ENCODE measurements at places on chromosomes 2 and 18.

DNA sequence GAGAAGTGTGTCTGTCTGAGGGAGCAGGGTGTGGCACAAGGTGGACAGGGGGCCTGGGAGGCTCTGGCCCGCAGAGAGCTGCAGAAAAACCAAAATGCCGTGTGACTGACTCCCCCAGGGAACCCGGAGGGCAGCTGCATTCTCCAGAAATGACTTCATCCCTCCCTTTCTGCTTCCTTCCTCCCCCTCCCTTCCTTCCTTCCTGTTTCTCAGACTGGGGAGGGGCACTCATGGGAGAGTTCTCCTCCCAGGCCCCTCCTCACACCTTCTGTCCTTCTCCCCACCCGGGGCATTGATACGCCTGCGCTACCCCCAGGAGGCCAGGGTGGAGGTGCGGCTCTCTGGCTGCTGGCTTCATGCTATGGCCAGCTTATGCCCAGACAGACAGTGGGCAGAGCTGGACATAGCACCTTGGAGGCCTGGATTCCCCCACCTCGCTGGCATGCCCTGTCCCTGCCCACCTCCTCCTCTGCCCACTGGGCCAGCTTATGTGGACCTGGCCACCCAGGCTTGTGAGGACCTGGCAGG, 8.2 kb upstream of the GPR17 start:
- no peak for DNase-seq

- peak; percentile 92 for DNase-seq
Measured at GRCh38 chr2:230319211-230319862, 7.7 kb upstream of the SP140L start.

GRCh38 chr2:30645745-30646119, 161.5 kb downstream of the CAPN13 start:
- no peak for DNase-seq

- no peak for DNase-seq
Measured at GRCh38 chr18:28855989-28856388, 679.1 kb upstream of the CDH2 start.

GRCh38 chr2:140286377-140286776, 1506.2 kb upstream of the NXPH2 start:
- no peak for DNase-seq

DNA sequence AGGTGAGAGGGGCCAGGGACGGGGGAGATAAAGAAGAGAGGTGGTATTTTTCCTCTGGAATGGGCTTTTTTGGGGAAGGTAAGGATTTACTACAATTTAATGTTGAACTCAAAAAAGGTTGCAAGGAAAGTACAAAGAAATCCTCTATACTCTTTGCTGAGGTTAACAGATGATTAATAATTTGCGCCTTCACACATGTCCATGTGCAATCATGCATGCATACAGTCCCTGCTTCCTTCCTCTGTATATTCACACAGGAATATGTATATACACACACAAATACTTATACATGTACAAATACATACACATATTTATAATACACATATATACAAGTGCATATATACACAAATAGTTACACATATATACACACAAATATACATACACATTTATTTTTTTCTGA, 193.4 kb downstream of the NBAS start:
- DNase-seq = no peak

GRCh38 chr2:94870440-94871225, 597 bp upstream of the TEKT4 start:
- DNase-seq = peak; percentile 46

GRCh38 chr2:69554568-69554967, 89.0 kb downstream of the AAK1 start:
- no peak for DNase-seq

DNA sequence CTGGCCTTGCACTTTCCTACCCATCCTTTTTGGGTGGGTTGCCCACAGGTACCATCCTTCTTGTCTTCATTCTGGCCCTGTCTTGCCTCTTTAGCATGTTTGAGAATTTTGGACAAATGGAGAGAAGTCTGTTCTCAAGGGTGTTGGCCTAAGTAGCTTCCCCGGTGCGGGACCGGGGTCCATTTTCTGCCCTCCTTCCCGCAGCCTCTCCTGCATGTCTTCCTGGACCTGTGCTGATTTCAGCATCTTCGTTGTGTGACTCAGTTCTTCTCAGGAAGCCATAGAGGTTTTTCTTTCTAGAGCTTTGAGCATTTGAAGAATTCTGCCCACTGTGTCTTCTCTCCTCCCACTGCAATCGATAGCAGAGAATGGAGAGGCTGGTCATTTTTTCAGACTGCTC, 172.7 kb downstream of the SH3RF3 start:
- no peak for DNase-seq

DNA sequence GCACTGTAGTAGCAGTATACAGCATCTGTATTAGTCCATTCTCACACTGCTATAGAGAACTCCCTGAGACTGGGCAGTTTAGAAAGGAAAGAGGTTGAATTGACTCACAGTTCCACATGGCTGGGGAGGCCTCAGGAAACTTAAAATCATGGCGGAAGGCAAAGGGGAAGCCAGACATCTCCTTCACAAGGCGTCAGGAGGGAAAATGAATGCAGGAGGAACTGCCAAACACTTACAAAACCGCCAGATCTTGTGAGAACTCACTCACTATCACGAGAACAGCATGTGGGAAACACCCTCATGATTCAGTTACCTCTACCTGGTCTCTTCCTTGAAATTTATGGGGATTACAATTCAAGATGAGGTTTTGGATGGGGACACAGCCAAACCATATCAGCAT, 25.4 kb downstream of the MAP4K4 start:
- DNase-seq = no peak

DNA sequence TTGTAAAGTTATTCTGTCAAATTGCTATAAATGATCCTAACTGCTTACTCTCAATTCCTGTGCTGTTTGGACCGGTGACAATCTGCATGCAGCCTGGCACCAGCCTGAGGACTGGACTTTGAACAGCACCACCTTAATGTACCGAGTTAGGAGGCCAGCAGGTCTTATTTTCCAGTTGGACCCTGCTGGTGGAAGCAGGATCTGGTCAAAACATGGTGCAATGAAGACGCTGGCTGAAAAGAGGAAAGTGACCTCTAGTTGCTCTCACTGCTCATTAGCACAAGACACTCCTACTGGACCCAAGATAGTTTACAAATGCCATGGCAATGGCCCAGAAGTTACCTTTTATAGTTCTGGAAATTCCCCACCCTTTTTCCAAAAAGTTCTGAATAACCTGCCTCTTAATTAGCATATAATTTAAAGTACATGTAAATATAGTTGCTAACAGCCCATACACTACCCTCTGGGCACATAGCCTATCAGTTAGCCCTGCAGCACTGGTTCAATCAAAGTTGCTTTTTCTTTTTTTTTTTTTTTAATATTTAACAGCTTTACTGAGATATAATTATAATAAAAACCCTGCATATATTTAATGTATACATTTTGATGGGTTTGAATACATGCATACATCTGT, 35.8 kb downstream of the RBKS start:
- DNase-seq = no peak

GRCh38 chr18:24878289-24878688, 417.9 kb downstream of the HRH4 start:
- no peak for DNase-seq

- no peak for DNase-seq
Measured at GRCh38 chr2:28523902-28524301, 28.0 kb downstream of the PLB1 start.

DNA sequence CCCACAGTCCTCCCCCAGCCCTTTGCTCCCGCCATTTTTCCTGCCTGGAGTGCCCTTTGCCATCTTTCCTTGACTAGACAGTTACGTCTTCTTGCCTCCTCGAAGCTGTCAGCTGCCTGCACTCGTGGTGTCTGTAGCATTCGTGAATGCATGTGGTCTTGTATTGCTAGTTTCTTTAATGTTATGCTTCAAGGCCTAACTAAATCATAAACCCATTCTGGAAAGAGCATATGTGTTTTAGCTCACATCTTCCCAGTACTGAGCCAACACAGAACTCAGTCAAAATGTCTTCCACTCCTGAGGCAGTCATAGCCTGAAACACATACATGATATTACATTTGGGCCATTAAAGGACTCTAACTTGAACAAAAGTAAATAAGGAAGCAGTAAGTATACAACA, 35.6 kb downstream of the SPC25 start:
- DNase-seq = no peak

- no peak for DNase-seq
Measured at GRCh38 chr2:237685408-237685807, 58.0 kb downstream of the LRRFIP1 start.

GRCh38 chr2:8581234-8581561, 100.7 kb upstream of the ID2 start:
- DNase-seq = no peak

- peak; percentile 73 for DNase-seq
Measured at GRCh38 chr2:96131152-96131812, 7.0 kb downstream of the ASTL start.

GRCh38 chr2:116510117-116510671, 1304.3 kb upstream of the DDX18 start:
- no peak for DNase-seq

DNA sequence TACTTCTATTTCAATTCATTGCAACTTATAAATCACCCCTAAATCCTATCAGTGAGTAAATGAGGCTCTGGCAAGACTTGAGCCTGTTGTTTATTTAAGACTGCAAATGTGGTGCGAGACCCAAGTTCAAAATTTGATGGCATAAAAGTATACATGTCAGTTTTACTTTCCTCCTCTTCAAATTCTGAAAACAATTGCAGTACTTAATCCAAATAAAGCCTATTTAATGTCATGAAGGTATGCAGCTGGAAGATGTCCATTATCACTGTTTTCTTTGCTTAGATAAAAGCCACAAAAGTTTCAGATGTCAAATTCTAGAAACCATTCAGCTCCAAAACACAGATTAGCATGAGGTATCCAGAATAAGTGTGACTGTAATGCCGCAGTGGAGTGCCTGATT, 3.3 kb downstream of the APCDD1 start:
- no peak for DNase-seq

DNA sequence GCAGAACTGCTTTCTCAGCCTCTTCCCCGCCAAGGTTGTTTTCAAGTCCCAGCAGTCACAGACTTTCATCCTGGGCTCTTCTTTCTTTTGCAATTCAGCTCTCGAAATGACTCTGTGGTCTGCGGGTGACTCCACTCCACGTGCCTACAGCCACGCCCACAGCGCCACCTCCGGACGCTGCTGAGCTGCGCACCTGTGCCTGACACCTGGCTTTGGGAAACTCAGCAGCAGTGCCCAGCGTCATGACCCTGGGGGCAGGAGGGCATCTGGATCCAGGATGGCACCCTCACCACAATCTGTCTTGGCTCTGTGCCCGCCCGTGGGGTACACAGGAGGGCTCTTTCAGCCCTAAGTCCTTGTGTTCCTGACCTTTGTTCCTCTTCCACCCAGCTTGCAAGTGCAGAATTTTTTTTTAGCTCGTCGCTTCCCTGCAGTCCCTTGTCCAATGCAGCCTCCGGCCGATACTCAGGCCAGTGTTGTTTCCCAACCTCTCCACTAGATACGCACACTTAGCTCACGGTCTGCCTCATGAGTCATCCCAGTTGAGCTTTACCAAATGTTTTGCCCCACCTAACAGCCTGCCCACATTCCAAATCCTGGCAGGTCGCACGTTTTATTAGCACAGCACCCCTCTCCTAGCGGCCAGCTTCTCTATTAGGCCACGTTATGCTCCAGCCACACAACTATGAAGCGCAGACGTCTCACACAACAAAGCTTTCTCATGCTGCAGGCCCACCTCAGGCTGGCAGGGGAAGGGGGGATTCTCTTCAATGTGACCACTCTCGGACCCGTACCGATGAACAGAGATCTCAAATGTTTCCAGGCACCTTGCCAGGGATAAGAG, 6.5 kb upstream of the CAPN10 start:
- DNase-seq = peak; percentile 64

DNA sequence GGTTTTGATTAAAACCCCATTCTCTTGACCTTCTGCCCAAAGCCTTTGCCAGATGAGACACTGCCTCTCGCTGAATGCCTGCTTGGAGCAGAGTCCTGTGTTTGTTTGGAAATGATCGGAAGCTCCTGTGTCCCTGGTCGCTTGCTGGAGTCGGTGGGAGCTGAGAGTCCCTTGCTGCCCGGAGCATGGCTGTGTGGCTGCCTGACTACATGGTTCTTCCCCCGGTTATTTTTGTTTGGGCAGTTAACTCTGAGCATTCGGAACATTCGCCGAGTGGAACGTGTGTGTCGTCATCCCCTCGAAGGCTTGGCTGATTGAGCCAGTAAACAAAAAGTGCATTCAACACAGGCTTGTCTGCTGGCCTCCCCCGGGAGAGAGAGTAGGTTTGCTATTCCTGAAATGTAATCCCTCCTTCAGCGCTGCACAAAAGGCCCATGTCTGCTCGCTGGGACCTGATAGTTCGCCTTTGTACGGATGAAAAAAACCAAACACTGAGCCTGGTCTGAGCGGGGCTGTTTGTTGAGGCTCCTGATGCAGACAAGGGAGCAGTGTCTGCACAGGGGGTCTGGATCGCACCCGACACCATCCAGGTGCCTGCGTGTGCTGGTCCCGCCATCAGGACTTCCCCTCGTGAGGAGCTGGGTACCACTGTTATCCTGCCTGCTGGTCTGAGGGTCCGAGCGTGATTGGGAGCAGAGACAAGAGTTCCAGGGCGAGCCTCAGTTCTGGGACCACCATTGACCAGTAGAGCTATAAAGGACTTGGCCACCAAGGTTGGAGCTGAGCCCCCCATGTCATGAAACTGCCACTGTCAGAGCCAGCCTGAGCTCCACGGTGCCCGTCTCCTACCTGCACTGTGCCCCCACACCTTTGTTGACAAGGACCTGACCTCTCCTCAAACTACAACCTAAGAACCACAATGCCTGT, 83.8 kb downstream of the AGAP1 start:
- DNase-seq = no peak

DNA sequence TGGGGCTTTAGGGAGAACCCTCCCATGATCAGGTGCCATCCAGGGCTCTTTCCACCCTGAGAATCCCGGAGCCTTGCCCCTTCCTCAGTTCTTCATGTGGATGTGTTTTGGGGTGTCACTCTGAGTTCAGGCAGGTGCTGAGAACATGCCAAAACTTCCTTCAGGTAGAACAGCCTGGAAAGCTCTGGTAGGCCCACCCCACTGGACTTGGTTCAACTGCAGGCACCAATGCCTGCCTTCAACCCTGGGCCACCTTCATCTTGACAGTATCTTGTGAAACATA, 85.8 kb downstream of the EPAS1 start:
- DNase-seq = no peak

- no peak for DNase-seq
Measured at GRCh38 chr2:223464071-223464470, 138.1 kb downstream of the SCG2 start.

- DNase-seq = no peak
Measured at GRCh38 chr2:68987021-68987503, 12.6 kb downstream of the GKN1 start.

DNA sequence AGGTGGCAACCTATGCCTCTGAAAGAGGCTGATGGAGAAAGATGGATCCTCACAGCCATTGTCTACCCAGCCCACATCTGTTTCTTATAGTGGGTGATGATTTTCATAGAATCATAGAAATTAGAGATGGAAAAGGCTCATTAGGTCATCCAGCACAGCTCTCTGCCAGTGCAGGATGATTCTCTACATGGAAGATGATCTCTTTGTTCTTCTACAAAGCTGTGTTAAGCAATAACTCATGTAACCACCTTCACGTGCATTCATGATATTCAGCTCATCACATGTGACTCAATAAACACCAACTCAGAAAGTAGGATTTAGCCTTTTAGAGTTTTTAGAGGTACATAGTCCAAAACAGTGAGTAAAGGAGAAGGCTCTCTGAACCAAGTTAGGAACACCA, 539.4 kb upstream of the ID2 start:
- DNase-seq = no peak
